Mesothelial cell of epicardium (in vitro differentiated cells): ENCODE measurements at places on chromosomes 3 and 15. TPM values are rescaled to one million over a fixed set of nuclear protein-coding genes. Genes with fewer than 3 reads are reported as not detected.

Gene RASGRP1
- total RNA-seq, result 3.7 to 4.8 TPM (median 4.4 TPM) in 3 replicates

Gene GRK7
- total RNA-seq, result 0.11 TPM in 1 of 3 replicates, not detected in the others

Gene CFAP100
- not detected in 3 replicates for total RNA-seq

Gene MYZAP
- total RNA-seq, result 3.3 to 3.9 TPM (median 3.8 TPM) in 3 replicates

Gene MIX23
- total RNA-seq, result 28.6 to 34.0 TPM (median 29.8 TPM) in 3 replicates
